ENCODE measurements at places on chromosomes 12 and 14.

DNA sequence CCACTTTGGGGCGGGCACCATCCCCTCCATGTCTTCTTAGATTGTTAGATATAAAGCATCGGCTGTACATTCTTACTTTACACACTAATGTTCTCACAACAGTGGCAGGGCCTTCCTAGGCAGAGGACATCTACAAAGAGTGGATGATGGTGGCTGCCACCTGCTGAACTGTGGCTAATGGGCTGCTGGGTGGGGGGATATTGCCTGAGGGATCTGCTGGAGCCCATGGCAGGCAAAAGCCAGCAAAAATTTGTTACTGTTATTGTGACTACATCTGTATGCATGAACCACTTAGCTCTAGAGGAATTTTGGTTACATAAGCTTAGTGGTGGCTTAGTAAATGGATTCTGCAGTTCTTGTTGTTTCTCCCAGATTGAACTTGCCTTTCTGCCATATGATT, 52.6 kb downstream of the DIP2B start:
- H3K4me3 ChIP-seq: no peak overlapping the region
- H3K27me3 ChIP-seq: no peaks in the 10 kb centered on the region
- H3K27ac ChIP-seq: no peak overlapping the region
- H3K36me3 ChIP-seq: no peaks in the 10 kb centered on the region
- no peaks in the 10 kb centered on the region for H3K4me1 ChIP-seq

GRCh38 chr12:46260124-46260912, 8.5 kb downstream of the SLC38A1 start:
- ATAC-seq: peak; percentile 35
- no peaks in the 10 kb centered on the region for H3K27me3 ChIP-seq
- H3K4me3 ChIP-seq: no peak overlapping the region
- no peaks in the 10 kb centered on the region for H3K36me3 ChIP-seq

GRCh38 chr12:6703631-6704030, 3.0 kb upstream of the PIANP start:
- no peaks in the 10 kb centered on the region for H3K36me3 ChIP-seq
- H3K27me3 ChIP-seq: peaks cover 100% of the 10 kb centered on the region
- peaks cover 19% of the 10 kb centered on the region for H3K4me1 ChIP-seq
- no peak overlapping the region for H3K27ac ChIP-seq
- no peak for ATAC-seq

GRCh38 chr12:948238-948637, 1.3 kb downstream of the RAD52 start:
- peak overlapping the region; percentile 92 for H3K27ac ChIP-seq
- H3K36me3 ChIP-seq: peaks cover 11% of the 10 kb centered on the region
- H3K4me3 ChIP-seq: peak overlapping the region; percentile 86
- no peaks in the 10 kb centered on the region for H3K27me3 ChIP-seq
- H3K4me1 ChIP-seq: no peaks in the 10 kb centered on the region

GRCh38 chr14:24844011-24844410, 205.9 kb downstream of the STXBP6 start:
- ATAC-seq: no peak
- no peak overlapping the region for H3K27ac ChIP-seq
- no peaks in the 10 kb centered on the region for H3K27me3 ChIP-seq

Measured in gastroesophageal sphincter (tissue), 4 donors.